Left forelimb (tissue), 1 donor: ENCODE measurements at places on chromosomes 1 and 21.

GRCh38 chr1:214417545-214418210 is 133.7 kb downstream of the PTPN14 start:
- DNase-seq = no peak

GRCh38 chr1:23168079-23168444 is 594 bp downstream of the LUZP1 start:
- peak; percentile 69 for DNase-seq

- DNase-seq = no peak
Observed at GRCh38 chr1:227072991-227073390, 132.9 kb downstream of the COQ8A start.

GRCh38 chr1:29256394-29256793 is 20.1 kb downstream of the PTPRU start:
- peak; percentile 50 for DNase-seq

GRCh38 chr1:176051902-176052518 is 155.1 kb downstream of the COP1 start:
- no peak for DNase-seq

DNA sequence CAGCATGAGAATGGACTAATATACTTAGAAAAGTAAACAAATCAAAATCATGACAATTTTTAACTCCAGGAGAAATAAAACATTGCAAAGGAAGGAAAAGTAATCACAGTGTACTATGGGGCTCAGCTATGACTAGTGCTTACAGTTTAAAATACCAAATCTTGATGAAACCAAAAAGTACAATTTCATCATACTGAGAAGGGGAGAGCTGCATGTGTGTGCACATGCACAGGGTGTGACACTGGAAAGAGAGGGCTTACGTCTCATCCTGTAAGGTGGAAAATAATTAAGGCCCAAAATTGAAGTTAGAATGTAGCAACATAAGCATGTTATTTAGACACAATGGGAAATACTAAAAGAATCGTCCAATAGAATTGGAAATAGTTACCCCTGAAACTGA is 64.6 kb downstream of the OMA1 start:
- no peak for DNase-seq
